Testis (tissue), 5 donors: ENCODE measurements at places on chromosomes 12 and 14. TPM values are rescaled to one million over a fixed set of nuclear protein-coding genes. Genes with fewer than 3 reads are reported as not detected.

GRCh38 chr12:92467886-92468285 is 234.9 kb upstream of the PLEKHG7 start:
- DNase-seq, result no peak

GRCh38 chr14:98244162-98244948 is 1027.6 kb downstream of the BCL11B start:
- DNase-seq, result no peak

Gene ANKS1B
- 30.9 TPM for total RNA-seq

Gene TAS2R46
- total RNA-seq, result 5.4 TPM

- DNase-seq, result no peak
Measured at GRCh38 chr14:87013583-87013982, 979.4 kb downstream of the GALC start.

DNA sequence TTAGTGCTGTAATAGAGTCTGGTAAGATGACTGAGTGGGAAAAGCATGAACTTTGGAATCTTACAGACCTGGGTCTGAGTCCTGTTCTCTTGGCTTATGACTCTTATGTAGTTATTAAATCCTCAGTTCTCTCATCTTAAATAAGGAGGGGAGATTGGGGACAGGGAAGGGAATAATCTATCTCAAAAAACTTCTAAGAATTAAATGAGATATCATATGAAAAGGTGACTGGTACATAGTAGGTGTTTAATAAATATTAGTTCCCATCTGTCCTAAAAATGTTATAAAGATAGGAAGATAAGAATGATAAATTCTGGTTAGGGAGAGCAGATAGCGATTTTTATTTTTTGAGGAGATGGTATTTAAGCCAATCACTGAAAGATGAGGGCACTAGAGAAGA is 119.1 kb downstream of the INSM2 start:
- DNase-seq, result no peak
